ENCODE measurements at places on chromosomes 16 and 17.

GRCh38 chr16:77300256-77300655 lies 101.0 kb downstream of the SYCE1L start:
- DNase-seq = no peak

DNA sequence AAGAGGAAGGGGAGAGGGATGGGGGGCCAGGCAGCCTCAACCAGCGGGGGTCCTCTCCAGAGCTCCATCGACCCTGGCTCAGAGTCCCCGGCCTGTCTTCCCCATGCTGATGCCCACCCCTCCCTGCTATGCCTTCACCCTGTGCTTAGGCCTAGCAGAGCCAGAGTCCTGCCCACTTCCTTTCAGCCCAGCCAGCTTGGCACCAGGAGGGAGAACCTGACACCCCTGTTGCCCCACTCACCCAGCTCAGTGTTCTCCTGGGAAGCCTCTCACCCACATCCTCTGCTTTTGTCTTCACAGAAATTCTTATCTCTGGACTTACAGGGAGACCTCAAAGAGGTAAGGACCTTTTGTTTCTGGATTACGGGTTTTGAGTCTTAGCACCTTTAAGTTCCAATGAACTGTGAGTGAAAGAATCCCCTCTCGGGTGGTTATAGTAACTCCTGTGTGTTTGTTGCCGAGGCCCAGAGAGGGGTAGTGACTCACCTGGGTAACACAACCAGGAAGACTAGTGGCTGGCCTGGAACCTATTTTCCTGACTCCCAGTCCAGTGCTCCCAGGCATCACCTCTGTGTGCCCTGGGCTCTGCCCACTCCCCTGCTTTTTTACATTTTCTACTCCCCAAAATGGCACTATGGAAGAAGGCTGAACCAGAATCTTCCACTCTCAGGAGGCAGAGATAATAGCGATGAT lies 53.3 kb downstream of the CES1 start:
- no peak for DNase-seq

GRCh38 chr16:75235721-75236193 lies 15.7 kb downstream of the BCAR1 start:
- no peak for DNase-seq

DNA sequence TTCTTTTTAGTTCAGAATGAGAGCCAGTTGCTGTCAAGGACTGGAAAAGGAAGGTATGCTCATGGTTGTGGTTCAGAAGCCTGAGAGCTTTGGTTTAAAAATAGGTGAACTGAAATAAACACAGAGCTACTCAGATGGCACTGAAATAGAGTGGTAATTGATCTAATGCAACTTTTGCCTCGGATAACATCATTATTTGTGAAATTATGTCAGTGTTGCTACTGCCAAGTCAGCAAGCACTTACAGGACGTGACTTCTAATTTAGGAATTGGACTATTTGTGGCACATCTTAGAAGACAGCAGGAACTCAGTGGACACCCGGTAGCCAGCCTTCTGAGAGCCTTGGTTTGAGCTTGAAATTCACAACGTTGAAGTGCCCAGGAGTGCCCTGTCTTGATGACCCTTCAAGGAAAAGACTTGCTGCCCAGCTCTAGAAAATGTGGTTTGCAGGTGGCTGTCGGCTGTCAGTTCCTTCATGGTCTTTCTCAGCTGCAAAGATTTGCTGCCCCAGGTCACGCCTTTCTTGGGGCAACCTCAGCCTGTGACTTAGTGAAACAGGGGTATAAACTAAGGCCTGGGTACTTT lies 42.0 kb upstream of the XYLT1 start:
- DNase-seq = no peak

- peak; percentile 73 for DNase-seq
These were observed 898 bp downstream of the SNAI3 start for GRCh38 chr16:88685156-88686061.

DNA sequence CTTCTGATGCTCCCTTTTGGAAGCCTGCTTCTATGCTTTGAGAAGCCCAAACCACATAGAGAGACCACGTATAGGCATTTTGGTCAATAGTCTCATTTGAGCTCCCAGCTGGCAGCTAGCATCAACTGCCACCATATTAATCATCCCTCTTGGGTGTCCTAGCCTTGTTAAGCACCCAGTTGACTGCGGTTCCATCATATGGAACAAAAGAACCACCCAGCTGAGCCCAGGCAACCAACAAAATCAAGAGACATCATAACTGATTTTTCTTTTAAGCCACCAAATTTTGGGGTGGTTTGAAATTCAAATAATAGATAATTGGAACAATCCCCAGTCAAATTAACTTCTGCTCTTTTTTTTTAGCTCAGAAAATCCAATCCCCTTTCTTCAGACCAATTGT lies 53.9 kb downstream of the HS3ST3B1 start:
- no peak for DNase-seq

DNA sequence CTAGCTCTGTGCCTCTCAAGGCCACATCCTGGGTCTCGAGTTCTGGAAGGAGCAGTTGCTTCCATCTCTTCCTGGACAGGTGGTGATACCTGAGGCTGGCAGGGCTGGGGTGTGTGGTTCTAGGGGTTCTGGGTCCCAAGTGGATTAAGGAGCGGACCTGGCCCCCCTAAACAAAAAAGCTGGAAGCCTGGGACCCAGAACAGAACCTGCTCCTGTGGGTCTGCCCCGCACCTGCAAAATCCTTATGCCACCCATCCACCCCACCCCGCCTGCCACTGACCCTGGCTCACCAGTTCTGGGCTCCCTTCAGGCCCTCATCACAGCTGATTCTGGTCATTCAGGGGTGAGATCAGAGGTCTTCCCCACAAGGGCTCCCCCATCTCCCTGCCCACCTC lies 44.8 kb downstream of the ADCY7 start:
- DNase-seq = no peak

DNA sequence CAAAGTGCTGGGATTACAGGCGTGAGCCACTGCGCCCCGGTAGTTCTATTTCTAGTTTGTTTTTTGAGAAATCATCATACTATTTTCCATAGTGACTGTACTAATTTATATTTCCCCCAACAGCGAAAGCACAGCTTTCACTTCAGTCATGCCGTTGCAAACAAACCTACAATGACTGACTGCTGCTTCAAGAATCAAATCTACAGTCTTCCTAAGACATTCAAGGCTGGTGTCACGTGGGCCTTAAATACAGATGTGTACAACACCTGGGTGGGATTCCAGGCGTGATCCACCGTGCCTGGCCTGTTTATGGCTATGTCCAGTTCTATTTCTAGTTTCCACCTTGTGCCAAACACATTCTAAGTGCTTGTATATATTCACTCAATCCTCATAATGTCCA lies 72.0 kb downstream of the ABCC6 start:
- DNase-seq = no peak

DNA sequence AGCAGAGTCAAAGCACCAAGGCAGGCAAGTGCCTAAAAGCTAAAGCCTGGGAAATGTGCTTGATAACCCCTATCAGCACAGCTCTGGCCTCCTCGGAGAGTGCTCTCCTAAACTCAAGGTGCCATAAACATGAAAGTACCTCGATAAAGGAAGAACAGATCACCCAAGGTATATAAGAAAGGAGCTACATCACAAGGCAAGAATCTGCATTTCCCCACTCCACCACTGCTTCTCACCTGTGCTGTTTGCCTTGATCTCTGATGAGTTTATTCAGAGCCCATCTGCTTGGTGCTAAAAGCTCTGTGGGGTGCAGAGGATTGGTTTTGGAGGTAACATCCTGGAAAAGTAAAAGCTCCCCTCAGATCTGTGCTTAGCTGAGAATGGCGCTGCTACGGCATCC lies 449.5 kb upstream of the CDH5 start:
- no peak for DNase-seq

- DNase-seq = peak; percentile 40
These were observed 46.5 kb downstream of the STX8 start for GRCh38 chr17:9529033-9529700.
